Upper lobe of right lung (tissue), 1 donor: ENCODE measurements at places on chromosomes 16 and 17. TPM values are rescaled to one million over a fixed set of nuclear protein-coding genes. Genes with fewer than 3 reads are reported as not detected.
A peak's percentile ranks its signal among the peaks of the same experiment; 100 is the strongest.

Gene KCNJ12
- total RNA-seq: 2.5 TPM

DNA sequence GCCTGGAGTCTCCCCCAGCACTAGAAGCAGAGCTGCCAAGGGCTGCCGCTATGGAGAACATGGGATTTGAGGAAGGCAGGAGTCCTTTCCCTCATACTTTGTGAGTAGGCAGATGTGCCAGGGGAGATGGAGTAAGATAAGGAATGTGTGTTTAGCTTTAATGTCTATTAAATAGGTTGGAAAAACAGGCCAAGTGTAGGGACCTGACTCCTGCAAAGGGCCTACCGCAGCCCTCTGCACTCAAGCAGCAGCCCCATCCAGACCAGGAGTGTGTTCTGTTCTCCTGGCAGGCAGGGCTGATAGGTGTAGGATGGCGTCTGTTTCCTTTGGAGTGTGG, 1.8 kb upstream of the MIF4GD start:
- no peak overlapping the region for H3K27ac ChIP-seq
- DNase-seq: no peak
- H3K4me3 ChIP-seq: no peak overlapping the region
- no peaks in the 10 kb centered on the region for H3K27me3 ChIP-seq

DNA sequence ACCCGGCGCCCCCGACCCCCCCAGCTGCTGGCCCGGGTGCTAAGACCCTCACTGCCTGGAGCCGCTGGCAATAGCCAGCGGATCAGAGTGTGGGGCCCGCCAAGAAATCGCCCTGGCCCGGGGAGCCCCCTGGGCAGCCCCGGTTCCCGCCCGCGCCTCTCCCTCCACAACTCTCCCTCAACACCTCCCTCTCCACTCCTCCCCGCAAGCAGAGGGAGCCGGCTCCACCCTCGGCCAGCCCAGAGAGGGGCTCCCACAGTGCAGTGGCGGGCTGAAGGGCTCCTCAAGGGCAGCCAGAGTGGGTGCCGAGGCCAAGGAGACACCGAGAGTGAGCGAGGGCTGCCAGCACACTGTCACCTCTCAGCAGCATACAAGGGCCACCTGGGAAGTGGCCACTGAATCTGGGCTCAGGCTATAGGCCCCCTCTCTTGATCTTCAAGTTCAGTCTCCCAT, 385.5 kb downstream of the SEC14L1 start:
- DNase-seq: peak; percentile 62
- H3K27me3 ChIP-seq: peaks cover 31% of the 10 kb centered on the region
- H3K4me1 ChIP-seq: peaks cover 5% of the 10 kb centered on the region
- H3K36me3 ChIP-seq: no peaks in the 10 kb centered on the region
- H3K27ac ChIP-seq: no peak overlapping the region

- H3K4me1 ChIP-seq: peaks cover 35% of the 10 kb centered on the region
- H3K4me3 ChIP-seq: no peak overlapping the region
- H3K36me3 ChIP-seq: no peaks in the 10 kb centered on the region
- no peak overlapping the region for H3K27ac ChIP-seq
These were observed 3.2 kb upstream of the UBALD1 start for GRCh38 chr16:4617880-4618279.

DNA sequence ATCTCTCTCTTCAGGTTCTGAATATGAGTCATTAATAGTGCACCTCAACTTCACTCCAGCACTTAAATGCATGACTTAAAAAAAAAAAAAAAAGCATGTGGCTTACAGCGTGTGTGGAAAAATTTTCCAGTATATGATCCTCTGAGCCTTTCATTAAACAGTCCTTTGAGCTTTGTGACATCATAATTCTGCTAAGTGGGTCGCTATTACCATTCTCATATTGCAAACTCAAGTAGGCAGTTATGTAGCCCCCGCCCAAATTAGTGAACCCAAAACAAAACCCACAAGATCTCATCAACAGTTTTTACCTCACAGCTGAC, 672 bp downstream of the CMTR2 start:
- peaks cover 24% of the 10 kb centered on the region for H3K36me3 ChIP-seq
- peaks cover 13% of the 10 kb centered on the region for H3K4me1 ChIP-seq
- peak overlapping the region; percentile 93 for H3K27ac ChIP-seq
- peaks cover 7% of the 10 kb centered on the region for H3K27me3 ChIP-seq
- no peak for DNase-seq
- H3K4me3 ChIP-seq: peak overlapping the region; percentile 77

DNA sequence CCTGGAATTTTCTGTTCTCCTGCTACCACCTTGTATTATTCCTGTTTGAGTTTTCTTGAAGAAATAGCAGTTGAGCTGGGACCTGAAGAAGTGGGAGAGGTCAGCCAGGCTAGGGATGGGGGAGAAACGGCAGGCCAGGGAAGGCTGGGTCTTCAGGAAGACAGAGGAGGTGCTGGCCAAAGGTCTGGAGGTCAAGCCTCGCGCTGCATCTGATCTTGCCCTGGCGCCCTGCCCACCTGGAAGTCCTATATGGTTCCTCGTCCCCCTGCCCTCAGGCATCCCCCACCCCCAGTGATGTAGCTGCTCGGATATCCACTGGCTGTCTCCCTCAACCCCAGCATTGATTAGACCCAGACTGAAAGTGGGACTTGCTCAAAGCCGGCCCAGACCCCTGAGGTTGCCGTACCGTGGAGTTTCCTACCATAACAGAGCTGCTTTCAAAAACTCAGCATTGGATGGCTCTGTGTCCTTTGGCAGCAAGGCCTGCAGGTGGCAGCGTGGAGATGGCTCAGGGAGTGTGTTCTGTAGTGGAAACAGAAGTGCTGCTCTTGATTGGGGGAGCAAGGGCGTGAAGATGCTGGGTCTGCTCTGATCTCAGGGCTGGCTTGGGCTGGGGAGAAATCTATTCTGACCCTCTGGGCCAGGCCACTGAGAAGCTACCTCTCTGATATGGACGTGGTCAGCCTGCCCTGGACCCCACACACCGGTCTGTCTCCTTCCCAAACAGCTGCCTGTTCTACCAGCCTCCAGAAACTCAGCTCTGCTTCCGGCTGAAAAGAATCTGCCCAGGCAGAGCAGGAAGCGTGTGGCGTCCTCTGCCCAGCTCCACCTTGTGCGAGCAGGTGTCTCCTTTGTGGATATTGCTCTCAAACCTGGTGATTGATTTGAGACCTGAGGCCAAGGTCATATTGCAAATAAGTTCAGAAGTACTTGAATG, 107.0 kb upstream of the CACNG5 start:
- H3K27ac ChIP-seq: no peak overlapping the region
- peak; percentile 76 for DNase-seq
- H3K4me1 ChIP-seq: peaks cover 8% of the 10 kb centered on the region
- H3K36me3 ChIP-seq: no peaks in the 10 kb centered on the region

DNA sequence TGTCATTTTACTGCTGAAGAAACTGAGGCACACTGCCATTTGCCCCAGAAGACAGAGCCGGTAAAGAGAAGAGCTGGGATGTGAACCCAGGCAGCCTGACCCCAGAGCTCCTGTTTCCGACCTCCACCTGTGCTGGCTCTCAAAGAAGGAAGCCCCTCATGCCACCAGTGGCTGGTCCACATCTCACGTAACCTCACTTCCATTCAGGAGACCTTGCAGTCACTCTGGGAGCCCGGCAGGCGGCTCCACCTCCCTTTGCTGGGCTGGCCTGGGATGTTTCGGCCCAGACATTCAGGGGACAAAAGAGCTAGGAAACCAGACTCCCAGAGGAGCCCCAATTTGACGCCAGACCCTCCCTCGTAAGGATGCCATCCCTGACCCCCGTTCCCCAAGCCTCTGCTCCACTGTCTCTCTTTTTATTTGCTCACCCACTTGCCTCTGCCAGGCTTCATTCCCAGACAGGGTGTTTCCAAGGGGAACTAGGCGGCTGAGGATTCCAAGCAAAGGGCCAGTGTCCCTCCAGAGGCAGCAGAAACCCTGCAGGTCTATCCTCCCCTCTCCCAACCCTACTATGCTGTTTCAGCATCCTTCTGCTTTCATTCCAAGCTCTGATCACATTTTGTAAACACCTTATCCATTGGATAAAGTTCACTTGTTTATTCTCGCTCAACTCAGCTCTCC, 2.8 kb downstream of the TAF1C start:
- no peak for DNase-seq
- peaks cover 49% of the 10 kb centered on the region for H3K36me3 ChIP-seq
- no peak overlapping the region for H3K4me3 ChIP-seq
- H3K4me1 ChIP-seq: peaks cover 22% of the 10 kb centered on the region
